ENCODE measurements at places on chromosomes 1 and 21. TPM values are rescaled to one million over a fixed set of nuclear protein-coding genes. Genes with fewer than 3 reads are reported as not detected.

Gene LENEP
- not detected for total RNA-seq

Gene CRYBG2
- total RNA-seq: not detected

Gene SPRR2A
- total RNA-seq: not detected

Gene FAM72C
- not detected for total RNA-seq

Gene ANKRD65
- total RNA-seq: 2.4 TPM

Gene TMEM51
- 6.5 TPM for total RNA-seq

Gene SPATA21
- not detected for total RNA-seq

Gene FCRL1
- total RNA-seq: not detected

Gene DYRK3
- 27.7 TPM for total RNA-seq

Gene ZNF648
- not detected for total RNA-seq

Gene PLA2G2F
- total RNA-seq: not detected

Gene ZBTB8A
- 7.1 TPM for total RNA-seq

Gene RGS13
- not detected for total RNA-seq

Gene TTC22
- not detected for total RNA-seq

Gene TFF2
- total RNA-seq: not detected

Gene RAB25
- not detected for total RNA-seq

Gene PLXNA2
- total RNA-seq: 8.0 TPM

Gene NOTCH2NLA
- total RNA-seq: 50.7 TPM

Gene PTGER3
- total RNA-seq: 11.7 TPM

Gene SPRR2D
- not detected for total RNA-seq

Gene LAMC2
- 2.0 TPM for total RNA-seq

Gene AADACL3
- not detected for total RNA-seq

Gene SFT2D2
- 72.8 TPM for total RNA-seq

Gene OR2T11
- not detected for total RNA-seq

Gene AMY1A
- total RNA-seq: not detected

Gene OR2T10
- not detected for total RNA-seq

Gene S1PR1
- 5.5 TPM for total RNA-seq

Gene NLRP3
- total RNA-seq: under 0.01 TPM

Gene UTS2
- not detected for total RNA-seq

Gene FNDC5
- total RNA-seq: 0.99 TPM

Gene CHIA
- total RNA-seq: not detected

Gene OR6N1
- 0.16 TPM for total RNA-seq

Gene GNPAT
- 54.8 TPM for total RNA-seq

Gene PGLYRP4
- total RNA-seq: not detected

Gene DYNLT4
- total RNA-seq: not detected

Measured in fibroblast of the aortic adventitia (primary cell).